GF-D8 (cell line): ENCODE measurements at places on chromosomes 3 and 15.

- DNase-seq = no peak
Measured at GRCh38 chr3:157493627-157494550, 9.3 kb downstream of the VEPH1 start.

DNA sequence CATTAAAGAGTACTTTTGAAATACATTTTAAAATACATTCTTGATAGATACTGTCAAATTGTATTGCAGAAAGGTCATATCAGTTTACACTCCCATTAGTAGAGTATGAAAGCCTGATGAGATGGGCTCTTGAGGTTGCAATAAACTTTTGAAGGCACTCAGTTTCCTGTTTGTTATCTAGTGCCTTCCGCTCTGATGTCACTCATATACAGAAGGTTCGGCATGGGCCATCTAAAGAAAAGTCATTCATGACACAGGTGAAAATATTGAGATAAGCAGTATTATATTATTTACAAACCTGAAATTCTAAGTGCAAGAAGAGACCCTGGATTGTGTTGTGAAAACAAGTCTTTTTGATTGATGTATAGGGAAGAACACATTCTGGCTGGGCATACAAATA, 36.5 kb upstream of the DENND4A start:
- peak; percentile 40 for DNase-seq

DNA sequence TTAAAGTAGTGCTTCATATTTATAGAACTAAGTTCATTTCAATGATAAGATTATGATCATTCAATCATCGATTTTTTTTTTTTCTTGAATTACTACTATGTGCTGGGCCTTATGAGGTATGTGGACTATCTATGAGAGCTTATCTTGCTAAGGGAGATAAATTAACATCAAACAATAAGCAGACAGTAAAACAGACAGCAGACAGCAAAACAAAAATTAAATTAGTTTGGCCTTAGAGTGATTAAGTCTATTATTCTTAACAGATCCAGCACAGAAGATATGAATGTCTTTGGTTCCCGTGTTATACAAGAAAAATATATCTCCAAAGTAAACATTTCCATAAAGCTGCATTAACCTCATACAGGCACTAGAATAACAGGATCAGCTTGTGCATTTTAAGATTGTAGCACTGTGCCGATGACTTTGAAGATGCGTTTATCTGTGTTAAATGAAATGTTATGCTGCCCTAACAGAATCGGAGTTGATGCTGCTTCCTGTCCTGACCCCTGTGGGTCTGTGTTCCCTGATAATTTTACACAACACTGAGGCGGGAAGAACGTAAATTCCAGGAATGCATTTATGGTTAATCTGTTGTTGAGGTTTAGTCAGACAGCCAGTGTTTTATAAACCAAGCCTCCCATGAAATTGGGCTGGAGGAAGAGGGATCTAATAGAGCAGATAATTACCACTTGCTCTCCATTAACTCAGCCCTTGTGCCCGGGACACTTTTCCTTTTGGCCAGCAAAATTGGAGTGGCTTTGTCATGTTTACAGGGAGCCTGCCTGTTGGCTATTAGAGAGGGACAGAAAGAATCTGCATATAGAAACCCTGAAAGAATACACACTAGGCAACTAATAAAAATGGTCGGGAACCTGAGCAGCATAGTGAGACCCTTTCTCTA, 80.8 kb downstream of the GHSR start:
- no peak for DNase-seq

DNA sequence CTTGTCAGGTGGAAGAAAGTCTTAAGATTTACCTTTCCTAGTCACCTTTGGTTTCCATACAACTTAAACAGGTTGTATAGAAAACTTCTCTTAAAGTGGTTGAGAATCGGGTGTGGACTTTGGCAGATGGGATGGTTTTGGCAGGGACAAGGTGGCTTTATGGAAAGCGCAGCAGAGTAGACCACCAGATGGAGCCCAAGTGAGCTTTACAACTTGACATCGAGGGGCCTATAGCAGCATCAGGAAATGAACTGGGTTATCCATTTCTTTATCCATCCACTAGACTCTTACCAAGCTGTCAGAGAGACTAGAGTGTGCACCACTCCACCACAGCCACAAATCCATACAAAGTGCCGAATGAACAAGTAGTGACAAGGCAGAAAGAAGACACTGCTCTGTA, 85.3 kb upstream of the MBNL1 start:
- no peak for DNase-seq

GRCh38 chr3:122298239-122298638, 26.8 kb upstream of the CSTA start:
- DNase-seq = no peak

DNA sequence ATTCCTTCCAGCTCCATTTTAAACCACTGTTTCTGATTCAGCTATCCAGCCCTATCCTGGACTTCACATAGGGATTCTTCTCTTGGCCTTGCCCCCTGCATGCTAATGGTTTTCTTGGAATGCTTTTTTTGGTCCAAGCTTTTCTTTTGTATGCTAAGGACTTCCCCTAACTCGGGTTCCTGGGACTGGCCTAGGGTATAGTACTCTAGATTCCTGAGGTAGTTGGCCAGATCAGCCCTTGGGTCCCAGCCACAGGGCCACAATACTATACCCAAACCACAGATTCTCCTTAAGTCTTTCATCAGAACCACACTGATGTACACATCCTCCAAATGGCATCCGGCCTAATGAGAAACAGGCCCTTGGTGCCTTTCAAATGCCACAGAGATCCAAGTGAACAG, 2.8 kb downstream of the FYCO1 start:
- DNase-seq = peak; percentile 67

DNA sequence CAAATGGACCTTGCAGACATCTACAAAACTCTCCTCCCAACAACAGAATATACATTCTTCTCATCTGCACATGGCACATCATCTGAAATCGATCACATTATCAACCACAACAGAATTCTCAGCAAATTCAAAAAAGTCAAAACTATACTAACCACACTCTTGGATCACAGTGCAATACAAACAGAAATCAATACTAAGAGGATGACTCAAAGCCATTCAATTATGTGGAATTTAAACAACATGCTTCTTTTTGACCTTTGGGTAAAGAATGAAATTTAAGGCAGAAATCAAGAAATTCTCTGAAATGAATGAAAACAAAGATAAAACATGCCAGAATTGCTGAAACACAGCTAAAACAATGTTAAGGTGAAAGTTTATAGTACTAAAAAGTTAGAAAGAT, 358.1 kb downstream of the NSUN3 start:
- no peak for DNase-seq

DNA sequence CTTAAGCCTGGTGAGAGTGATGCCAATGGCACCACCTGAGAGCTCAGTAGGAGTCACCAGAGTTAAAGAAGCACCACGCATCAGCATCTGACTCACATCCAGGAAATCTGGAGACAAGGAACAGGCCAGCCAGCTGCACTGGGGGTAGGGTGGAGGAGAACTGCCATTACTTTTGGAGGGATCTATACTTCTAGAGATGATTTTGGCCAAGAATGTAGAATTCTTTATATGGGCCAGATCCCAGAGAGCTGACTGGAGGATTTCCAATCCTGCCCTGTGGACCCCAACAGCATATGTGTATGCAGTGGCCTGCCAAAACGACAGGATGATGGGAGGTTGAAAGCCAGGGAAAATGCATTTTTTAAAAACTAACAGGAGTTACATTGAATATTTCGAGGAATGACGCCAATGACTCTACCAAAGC, 29.8 kb downstream of the CCR3 start:
- no peak for DNase-seq

- DNase-seq = no peak
Measured at GRCh38 chr3:72753495-72753894, 94.8 kb downstream of the SHQ1 start.

DNA sequence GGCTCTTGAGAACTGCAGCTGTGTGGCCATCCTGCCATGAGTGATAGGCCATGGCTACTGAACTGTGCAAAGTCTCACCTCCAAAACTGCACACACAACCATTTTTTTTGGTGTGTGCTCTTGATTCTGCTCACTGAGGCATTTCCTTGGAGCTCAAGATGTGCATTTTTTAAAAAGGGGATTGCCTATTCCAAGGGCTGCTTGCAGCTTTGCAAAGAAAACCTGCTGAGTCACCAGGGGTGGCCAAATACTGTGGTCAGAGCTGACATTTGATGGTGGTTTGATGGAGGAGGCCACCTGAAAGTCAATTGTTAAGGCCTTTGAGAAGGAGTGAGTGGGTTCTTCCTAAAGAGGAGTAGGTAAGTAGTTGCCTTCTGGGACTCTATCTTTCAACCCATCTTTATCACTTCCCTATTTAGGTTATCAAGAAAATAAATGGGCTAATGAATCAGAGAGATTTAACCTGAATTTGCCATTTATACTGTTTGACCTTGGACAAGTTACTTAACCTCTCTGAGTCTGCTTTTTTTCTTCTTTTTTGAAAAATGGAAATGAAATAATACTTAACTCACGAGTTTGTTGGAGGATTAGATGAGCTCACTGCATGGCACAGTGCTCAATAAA, 87.9 kb downstream of the CHST2 start:
- peak; percentile 54 for DNase-seq

GRCh38 chr3:71581457-71582035, 2.0 kb downstream of the FOXP1 start:
- DNase-seq = no peak

DNA sequence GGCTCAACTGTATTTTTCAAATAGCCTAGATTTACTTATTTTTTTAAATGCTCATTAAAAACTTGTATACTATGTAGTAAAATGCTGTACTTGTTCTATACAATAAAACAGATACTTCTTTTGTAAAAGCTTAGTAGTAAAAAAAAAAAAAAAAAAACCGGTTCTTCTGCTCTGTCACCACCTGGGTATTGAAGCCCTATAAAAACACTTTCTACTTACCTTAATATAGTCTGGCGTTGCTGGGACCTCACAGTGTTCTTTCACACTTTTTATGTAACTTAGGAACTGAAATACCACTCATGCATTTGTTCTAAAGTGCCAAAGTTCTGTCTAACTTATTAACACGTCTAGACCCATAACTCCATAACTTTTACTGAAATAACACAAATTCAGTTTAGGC, 61.4 kb downstream of the TASOR start:
- DNase-seq = no peak

GRCh38 chr3:114627770-114628169, 333.9 kb downstream of the TIGIT start:
- no peak for DNase-seq

GRCh38 chr3:48598323-48599076, 3.4 kb upstream of the COL7A1 start:
- no peak for DNase-seq

GRCh38 chr3:160562952-160563351, 2.4 kb downstream of the KPNA4 start:
- DNase-seq = no peak

- no peak for DNase-seq
Measured at GRCh38 chr15:56805466-56806147, 72.3 kb upstream of the ZNF280D start.

GRCh38 chr15:25805031-25805430, 58.1 kb downstream of the ATP10A start:
- DNase-seq = no peak

GRCh38 chr3:133884887-133885711, 10.6 kb downstream of the RAB6B start:
- DNase-seq = no peak

GRCh38 chr3:18669374-18669773, 244.2 kb upstream of the SATB1 start:
- DNase-seq = no peak

GRCh38 chr3:172126741-172127140, 87.4 kb downstream of the FNDC3B start:
- DNase-seq = no peak

- DNase-seq = peak; percentile 33
Measured at GRCh38 chr15:34583399-34584329, at the start of gene GOLGA8B. GOLGA8B (minus strand) TSS chr15:34583651; CDS start chr15:34535912, 47,739 bp downstream.

- no peak for DNase-seq
Measured at GRCh38 chr3:2822611-2823010, 287.6 kb downstream of the IL5RA start.

DNA sequence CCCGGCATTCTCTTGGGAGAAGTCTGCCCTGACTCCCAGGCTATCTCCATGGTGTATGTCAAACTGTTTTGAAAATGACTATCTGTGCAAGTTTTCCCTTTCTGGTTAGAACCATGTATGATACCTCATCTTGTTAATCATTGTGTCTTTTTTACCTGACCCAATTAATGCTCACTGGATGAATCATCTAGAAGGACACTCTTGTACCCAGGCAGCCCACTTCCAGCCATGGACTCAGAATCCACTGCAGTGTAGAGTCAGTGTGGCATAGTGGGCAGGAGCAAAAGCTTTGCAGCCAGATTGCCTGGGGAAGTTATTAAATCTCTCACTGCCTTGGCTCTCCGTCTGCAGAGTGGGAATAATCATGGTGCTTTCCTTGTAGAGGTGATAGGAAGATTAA, 1.2 kb downstream of the FAM3D start:
- no peak for DNase-seq

DNA sequence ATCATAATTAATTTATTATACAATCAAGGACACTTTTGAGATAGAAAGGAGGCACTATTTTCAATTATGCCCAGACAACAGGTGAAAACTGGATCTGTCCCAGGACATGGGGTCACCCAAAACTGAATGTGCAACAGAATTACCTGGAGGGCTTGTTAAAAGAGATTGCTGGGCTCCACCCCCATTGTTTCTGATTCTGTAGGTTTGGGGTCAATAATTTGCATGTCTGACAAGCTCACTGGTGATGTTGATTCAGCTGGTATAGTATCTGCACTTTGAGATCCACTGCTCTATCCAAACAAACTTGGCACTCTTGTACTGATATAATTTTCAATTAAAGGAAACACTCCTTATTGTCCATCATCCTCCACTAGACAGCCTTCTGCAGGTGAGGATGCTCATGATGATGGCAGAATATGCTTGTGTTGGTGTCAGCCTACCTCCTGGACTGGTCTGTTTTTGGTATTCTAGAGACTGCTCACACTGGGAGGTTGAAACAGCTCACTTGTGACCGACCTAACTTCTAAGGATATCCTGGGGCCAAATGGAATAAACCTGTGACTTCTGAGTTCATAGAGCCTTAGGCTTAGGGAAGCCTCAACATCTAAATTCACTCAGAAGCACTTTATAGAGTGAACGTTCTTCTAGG, 2.2 kb downstream of the P2RY14 start:
- no peak for DNase-seq

DNA sequence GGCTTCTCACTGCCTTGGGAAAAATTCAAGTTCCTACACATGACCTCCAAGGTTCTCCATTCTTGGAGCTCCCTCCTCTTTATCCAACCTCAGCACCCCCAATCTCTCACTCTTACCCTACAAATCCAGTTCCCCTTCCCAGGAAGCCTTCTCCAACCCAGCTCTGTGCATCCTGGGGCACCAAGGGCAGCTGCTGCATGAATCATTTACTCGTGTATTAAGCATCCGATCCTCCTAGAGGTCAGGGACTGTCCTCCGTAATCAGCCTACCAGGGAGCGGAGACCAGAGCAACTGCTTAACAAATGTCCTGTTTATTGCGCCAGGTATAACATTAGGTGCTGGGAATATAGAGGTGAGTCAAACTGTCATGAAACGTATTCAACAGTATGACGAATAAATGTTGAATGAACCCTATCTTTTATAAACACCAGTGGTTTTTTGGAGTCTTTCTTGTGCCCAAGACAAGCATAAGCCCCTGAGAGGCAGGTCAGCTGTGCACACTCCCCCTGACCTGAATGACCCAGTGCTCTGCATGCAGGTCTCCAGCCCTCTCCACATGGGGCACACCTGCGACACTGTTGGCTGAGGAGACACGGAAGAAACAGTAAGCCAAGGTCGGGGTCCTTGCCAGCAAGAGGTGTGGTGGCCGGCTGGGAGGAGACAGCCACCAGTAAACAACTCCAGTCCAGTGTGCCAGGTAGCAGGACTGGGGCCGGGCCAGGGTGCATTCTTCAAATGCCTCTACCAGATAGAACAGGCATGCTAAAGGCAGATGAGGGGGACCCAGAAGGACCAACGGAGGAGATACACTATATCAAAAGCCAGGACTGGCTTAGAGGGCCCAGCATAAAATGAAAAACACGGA, 27.6 kb downstream of the ANP32A start:
- no peak for DNase-seq
